SJCRH30 (cell line): ENCODE measurements at places on chromosomes 1 and 21.

GRCh38 chr1:26084091-26084561, 16.7 kb upstream of the TRIM63 start:
- H3K4me1 ChIP-seq = no peaks in the 10 kb centered on the region
- H3K36me3 ChIP-seq = no peaks in the 10 kb centered on the region
- H3K27me3 ChIP-seq = peaks cover 39% of the 10 kb centered on the region
- no peak overlapping the region for H3K27ac ChIP-seq

GRCh38 chr1:240126821-240127220, 35.1 kb downstream of the FMN2 start:
- H3K36me3 ChIP-seq = no peaks in the 10 kb centered on the region
- H3K27me3 ChIP-seq = no peaks in the 10 kb centered on the region
- H3K4me3 ChIP-seq = no peak overlapping the region
- DNase-seq = no peak
- no peaks in the 10 kb centered on the region for H3K4me1 ChIP-seq
- no peak overlapping the region for H3K27ac ChIP-seq

DNA sequence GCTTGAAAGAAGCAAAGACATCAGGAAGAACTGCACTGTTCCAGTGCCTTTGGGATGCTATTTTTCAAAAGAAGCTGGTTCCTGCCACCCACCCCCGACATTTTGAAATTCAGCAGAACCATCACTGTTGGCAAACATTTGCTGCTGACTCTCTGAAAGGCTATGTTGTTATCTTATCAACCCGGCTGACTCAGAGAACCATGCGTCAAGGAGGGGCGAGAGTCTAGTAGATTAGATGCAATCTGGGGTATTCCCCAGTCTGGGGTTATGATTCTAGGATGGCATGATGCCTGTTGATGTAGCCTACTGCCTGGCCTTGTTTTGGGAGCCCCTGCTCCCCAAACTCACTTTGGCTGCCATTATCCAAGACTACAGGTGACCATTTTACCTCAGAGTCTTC, 267.8 kb upstream of the RUNX1 start:
- DNase-seq = no peak
- H3K4me3 ChIP-seq = no peak overlapping the region
- no peaks in the 10 kb centered on the region for H3K4me1 ChIP-seq
- H3K36me3 ChIP-seq = no peaks in the 10 kb centered on the region

DNA sequence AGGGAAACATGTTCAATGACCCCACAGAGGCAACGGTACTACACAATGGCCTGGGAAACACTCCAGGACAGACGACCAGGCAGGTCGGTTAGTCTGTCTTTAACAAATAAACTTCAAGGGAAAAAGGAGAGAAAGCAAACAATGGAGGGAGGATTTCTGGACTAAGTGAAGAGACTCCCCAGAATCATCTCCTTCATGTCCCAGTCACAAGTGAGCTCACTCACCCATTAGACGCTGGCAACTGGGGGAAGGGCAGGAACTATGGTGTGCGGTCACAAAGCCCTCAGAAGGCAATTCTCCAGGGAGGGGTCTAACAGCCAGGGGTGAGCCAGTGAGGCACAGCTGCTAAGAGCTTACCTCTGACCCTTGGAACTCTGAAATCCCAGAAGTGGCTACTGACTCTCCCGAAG, 55.7 kb upstream of the NADK start:
- H3K27me3 ChIP-seq = no peaks in the 10 kb centered on the region
- DNase-seq = peak; percentile 78
- no peak overlapping the region for H3K27ac ChIP-seq
- H3K4me3 ChIP-seq = no peak overlapping the region

- H3K27me3 ChIP-seq = no peaks in the 10 kb centered on the region; the same call in none of the 2 replicates
- H3K36me3 ChIP-seq = no peaks in the 10 kb centered on the region
- DNase-seq = peak; percentile 6
- no peak overlapping the region for H3K4me3 ChIP-seq
- H3K27ac ChIP-seq = no peak overlapping the region
Measured at GRCh38 chr1:65260851-65261473, 48.4 kb upstream of the DNAJC6 start.

DNA sequence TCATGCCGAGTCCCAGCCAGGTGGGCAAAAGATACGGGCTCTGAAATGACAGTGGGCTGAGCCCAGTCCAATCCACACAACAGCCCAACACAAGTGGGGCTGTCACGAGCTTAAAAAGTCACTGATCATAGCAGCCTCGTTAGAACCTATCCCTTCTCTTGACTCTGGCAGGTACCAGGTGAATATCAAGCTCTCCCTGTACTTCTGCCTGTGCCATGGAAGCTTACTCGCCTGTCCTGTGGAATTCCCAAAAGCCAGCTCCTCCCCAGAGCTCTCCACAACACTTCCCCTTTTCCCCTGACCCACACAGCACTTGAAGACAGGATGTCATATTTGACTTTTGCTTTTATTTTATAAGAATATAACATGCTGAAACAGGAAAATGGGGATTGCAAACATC, 5.9 kb downstream of the RGS16 start:
- no peak overlapping the region for H3K4me3 ChIP-seq
- no peak overlapping the region for H3K27ac ChIP-seq
- peaks cover 50% of the 10 kb centered on the region for H3K36me3 ChIP-seq
- H3K27me3 ChIP-seq = no peaks in the 10 kb centered on the region
- no peak for DNase-seq

- H3K36me3 ChIP-seq = no peaks in the 10 kb centered on the region
- H3K4me1 ChIP-seq = no peaks in the 10 kb centered on the region
- H3K27ac ChIP-seq = no peak overlapping the region
- H3K27me3 ChIP-seq = no peaks in the 10 kb centered on the region
Measured at GRCh38 chr1:80565406-80565805, 1235.3 kb upstream of the ADGRL2 start.

- no peak for DNase-seq
- H3K4me1 ChIP-seq = no peaks in the 10 kb centered on the region
- H3K4me3 ChIP-seq = no peak overlapping the region
Measured at GRCh38 chr1:246274186-246274585, 232.9 kb downstream of the SMYD3 start.

GRCh38 chr1:22268327-22268726, 125.4 kb upstream of the WNT4 start:
- DNase-seq = no peak
- H3K27me3 ChIP-seq = peaks cover 7% of the 10 kb centered on the region; the same call in 1 of the 2 replicates
- H3K4me3 ChIP-seq = no peak overlapping the region

- peaks cover 7% of the 10 kb centered on the region; the same call in 1 of the 2 replicates for H3K4me1 ChIP-seq
- H3K4me3 ChIP-seq = no peak overlapping the region
- H3K36me3 ChIP-seq = no peaks in the 10 kb centered on the region
- no peak overlapping the region for H3K27ac ChIP-seq
- no peak for DNase-seq
Measured at GRCh38 chr1:205584732-205585131, 47.1 kb downstream of the ELK4 start.

- peaks cover 28% of the 10 kb centered on the region for H3K36me3 ChIP-seq
- DNase-seq = no peak
- no peaks in the 10 kb centered on the region for H3K27me3 ChIP-seq
- H3K4me1 ChIP-seq = no peaks in the 10 kb centered on the region; the same call in 1 of the 2 replicates
Measured at GRCh38 chr1:244436336-244437085, 15.2 kb downstream of the ADSS2 start.

- peaks cover 53% of the 10 kb centered on the region for H3K36me3 ChIP-seq
- no peak overlapping the region for H3K27ac ChIP-seq
- no peak overlapping the region for H3K4me3 ChIP-seq
- DNase-seq = peak; percentile 66
- H3K27me3 ChIP-seq = no peaks in the 10 kb centered on the region
- no peaks in the 10 kb centered on the region for H3K4me1 ChIP-seq
Measured at GRCh38 chr1:156797212-156797871, 19.3 kb downstream of the SH2D2A start.

DNA sequence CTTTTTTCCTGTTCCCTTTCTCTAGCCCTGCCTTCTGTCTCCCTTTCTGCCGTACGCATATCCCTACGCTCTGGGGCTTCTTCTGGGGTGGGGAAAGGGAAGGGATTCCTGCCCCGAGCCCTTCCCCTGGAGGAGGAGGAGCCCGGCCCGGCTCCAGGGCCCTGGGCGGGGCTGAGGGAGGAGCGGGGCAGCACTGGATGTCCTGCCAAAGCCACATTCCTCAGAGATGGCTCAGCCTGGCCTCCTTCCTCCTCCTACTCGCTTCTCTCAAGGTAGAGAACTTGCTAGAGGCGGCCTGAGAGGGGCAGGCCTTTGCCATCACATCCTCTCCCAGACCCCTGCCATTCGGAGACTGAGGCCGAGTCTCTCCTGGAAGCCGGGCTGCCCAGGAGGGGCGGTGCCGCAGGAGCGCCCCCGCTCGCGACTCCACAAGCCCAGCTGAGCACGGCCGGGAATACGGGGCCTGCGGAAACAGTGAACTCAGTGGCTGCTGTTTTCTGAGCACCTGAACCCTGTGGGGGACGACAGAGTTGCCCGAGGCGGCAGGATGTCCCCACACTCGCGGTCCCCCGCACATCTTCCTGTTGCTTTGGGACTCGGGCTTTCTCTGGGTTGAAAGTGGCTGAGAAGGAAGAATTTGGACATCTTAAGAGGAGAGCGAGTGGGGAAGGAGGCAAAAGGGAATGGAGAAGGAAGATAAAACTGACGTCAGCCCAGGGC, 12.2 kb downstream of the ADAMTSL4 start:
- peaks cover 15% of the 10 kb centered on the region for H3K4me1 ChIP-seq
- no peaks in the 10 kb centered on the region for H3K36me3 ChIP-seq
- peak overlapping the region; percentile 58 for H3K4me3 ChIP-seq
- H3K27me3 ChIP-seq = no peaks in the 10 kb centered on the region
- peak; percentile 92 for DNase-seq

DNA sequence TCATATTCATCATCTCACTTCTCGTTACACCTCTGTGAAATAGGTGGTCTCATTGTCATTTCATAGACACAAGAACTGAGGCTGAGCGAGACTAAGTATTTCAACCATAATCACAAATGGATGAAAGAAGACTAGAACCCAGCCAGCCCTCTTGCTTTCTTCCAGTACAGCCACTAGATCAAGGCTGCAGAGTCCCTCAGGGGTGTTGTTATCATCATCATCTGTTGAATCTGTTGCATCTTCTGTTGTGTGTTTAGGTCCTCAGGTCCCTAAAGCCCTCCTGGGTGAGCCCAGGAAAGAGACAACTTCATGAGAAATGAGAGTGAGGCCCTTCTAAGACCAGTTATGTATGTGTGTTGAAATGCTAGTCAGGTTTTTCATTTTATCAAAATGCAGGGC, 86.6 kb upstream of the ZNF326 start:
- H3K36me3 ChIP-seq = no peaks in the 10 kb centered on the region
- no peak for DNase-seq
- H3K27me3 ChIP-seq = no peaks in the 10 kb centered on the region
- peaks cover 54% of the 10 kb centered on the region for H3K4me1 ChIP-seq

- no peaks in the 10 kb centered on the region for H3K27me3 ChIP-seq
- H3K4me3 ChIP-seq = no peak overlapping the region
- no peak overlapping the region for H3K27ac ChIP-seq
- no peaks in the 10 kb centered on the region for H3K36me3 ChIP-seq
- DNase-seq = no peak
- no peaks in the 10 kb centered on the region for H3K4me1 ChIP-seq
Measured at GRCh38 chr1:174314433-174314832, 133.3 kb upstream of the GPR52 start.

GRCh38 chr1:145985502-145986439, 10.6 kb downstream of the TXNIP start:
- no peaks in the 10 kb centered on the region for H3K36me3 ChIP-seq
- peak overlapping the region; percentile 37 for H3K4me3 ChIP-seq
- H3K27ac ChIP-seq = peak overlapping the region; percentile 92
- DNase-seq = peak; percentile 94

GRCh38 chr1:15170071-15170470, 16.5 kb downstream of the TMEM51 start:
- no peaks in the 10 kb centered on the region for H3K27me3 ChIP-seq
- peaks cover 27% of the 10 kb centered on the region for H3K4me1 ChIP-seq
- no peak for DNase-seq
- H3K4me3 ChIP-seq = no peak overlapping the region

- no peaks in the 10 kb centered on the region for H3K4me1 ChIP-seq
- no peak overlapping the region for H3K27ac ChIP-seq
- DNase-seq = no peak
- H3K36me3 ChIP-seq = no peaks in the 10 kb centered on the region; the same call in none of the 2 replicates
- H3K27me3 ChIP-seq = no peaks in the 10 kb centered on the region
- no peak overlapping the region for H3K4me3 ChIP-seq
Measured at GRCh38 chr1:23441446-23442148, 17.0 kb upstream of the TCEA3 start.

DNA sequence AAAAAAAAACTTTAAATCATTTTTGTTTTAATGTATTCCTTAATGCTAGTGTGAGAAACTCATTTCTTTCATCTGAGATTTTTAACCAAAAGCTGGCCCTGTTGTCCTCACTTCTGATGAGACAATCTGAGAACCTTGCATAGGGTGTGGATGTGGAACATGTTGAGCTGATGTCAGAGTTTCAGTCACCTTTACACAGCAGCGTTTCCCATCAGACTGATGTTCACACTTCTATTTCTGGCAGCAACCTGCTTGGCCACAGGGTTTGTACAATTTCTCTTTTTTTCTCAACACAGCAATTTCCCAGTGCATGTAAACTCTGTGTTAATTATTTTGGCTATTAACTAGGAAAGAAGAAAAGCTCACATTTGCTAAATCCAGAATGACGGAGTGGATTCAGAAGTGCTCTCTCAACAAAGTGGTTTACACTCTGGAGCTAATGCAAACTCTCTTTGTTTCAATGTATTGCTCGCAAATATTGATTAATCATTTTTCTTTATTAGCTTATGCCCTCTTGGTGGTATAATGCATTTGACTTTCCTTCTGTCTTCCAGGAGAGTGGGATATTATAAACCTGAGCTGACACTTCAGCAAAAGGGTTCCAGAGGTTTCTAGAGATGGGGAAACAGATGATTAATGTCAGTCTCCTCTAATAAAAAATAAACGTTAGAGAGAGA, 70.5 kb upstream of the HSPA13 start:
- peaks cover 11% of the 10 kb centered on the region for H3K4me1 ChIP-seq
- no peak overlapping the region for H3K27ac ChIP-seq
- H3K4me3 ChIP-seq = no peak overlapping the region

GRCh38 chr1:94398356-94398755, 19.8 kb upstream of the ABCD3 start:
- no peaks in the 10 kb centered on the region for H3K36me3 ChIP-seq
- no peak overlapping the region for H3K4me3 ChIP-seq
- no peaks in the 10 kb centered on the region for H3K4me1 ChIP-seq
- DNase-seq = no peak
- H3K27ac ChIP-seq = no peak overlapping the region

- peak; percentile 38 for DNase-seq
- H3K27me3 ChIP-seq = no peaks in the 10 kb centered on the region
- no peaks in the 10 kb centered on the region for H3K4me1 ChIP-seq
- peaks cover 4% of the 10 kb centered on the region; the same call in 1 of the 2 replicates for H3K36me3 ChIP-seq
Measured at GRCh38 chr1:147627435-147628110, 42.8 kb downstream of the ACP6 start.

DNA sequence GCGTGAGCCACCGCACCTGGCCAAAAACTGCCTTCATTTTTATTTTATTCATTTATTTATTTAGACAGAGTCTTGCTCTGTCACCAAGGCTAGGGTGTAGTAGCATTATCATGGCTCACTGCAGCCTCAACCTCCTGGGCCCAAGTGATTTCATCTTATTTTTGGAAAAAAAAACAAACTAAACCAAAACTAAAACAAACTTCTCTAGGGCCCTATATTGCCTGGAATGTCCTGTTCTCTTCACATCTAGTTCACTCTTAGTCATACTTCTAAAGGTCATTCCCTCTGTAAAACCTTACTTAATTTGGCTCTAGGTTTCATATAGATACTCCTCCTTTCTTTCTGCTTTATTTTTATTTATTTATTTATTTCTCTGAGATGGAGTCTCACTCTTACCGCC, 15.6 kb downstream of the RPS27 start:
- H3K27ac ChIP-seq = no peak overlapping the region
- H3K4me3 ChIP-seq = no peak overlapping the region
- H3K27me3 ChIP-seq = no peaks in the 10 kb centered on the region
- no peaks in the 10 kb centered on the region for H3K36me3 ChIP-seq
- no peak for DNase-seq

GRCh38 chr1:150127464-150127863, 22.3 kb upstream of the PLEKHO1 start:
- H3K4me3 ChIP-seq = no peak overlapping the region
- H3K27me3 ChIP-seq = no peaks in the 10 kb centered on the region
- peaks cover 3% of the 10 kb centered on the region; the same call in 1 of the 2 replicates for H3K36me3 ChIP-seq
- DNase-seq = no peak
